ENCODE measurements at places on chromosomes 7 and 10.

GRCh38 chr7:101913851-101914250, 96.4 kb downstream of the CUX1 start:
- no peak for DNase-seq

DNA sequence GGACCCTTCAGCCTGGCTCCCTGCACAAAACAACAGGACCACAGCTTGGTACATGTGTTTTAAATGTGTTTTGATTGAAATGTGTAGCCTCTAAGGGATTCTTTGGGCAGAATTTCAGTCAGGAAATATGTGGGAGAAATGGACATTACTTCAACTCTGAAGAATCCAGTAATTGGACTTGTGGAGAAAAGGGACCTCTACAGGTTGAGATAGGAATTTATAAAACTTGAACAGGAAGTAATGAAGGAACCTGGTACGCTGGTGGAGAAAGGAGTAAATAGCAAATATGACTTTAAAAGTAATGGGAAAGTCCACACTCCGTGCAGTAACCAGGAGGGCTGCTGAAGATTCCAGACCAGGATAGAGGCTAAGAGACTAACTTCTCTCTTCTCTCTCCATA, 220.5 kb downstream of the LHFPL3 start:
- DNase-seq, result no peak

DNA sequence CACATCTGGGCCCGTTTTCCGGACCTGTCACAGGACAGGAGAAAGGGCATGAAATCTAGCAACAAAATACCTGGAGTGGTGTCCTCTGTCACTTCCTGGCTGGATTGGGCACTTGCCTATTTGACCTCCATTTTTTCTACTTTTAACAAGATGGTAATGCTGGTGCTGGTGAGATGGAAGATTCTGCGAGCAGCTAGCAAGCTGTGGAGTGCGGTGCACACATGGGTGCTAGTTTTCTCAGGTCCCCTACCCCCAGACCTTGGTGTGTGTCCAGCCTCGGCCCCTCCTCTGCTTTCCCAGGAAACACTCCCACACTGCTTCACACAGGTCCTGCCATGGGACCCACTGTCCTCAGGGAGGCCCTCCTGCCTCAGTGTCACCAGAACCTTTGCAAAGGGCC, 87.7 kb downstream of the WDR11 start:
- DNase-seq, result no peak

DNA sequence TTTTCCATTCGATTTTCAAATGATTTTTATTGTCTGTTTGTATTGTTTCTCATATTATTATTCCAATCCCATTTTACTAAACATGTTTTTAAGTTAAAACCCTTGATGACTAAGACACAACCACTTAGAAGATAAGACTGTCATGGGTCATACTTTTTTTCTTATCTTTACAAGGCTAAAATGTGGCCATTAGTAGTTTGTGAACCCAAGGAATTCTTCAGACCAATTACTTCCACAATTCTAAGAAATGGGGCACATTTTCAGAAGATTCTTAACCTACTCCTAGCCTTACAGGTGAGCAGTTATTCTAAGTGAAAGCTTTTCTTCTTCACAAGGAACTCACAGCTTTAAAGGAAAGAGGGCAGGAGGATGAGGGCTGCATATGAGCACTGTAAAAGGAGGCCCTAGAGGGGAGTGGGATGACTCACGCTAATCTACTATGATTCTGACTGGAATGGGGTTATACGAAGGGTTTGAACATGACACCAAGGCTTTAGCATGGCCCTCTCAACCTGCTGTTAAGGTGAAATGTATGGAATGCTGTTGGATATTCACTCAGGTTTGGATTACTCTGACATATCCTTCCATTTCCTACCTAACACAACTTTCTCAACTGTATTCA, 81.0 kb downstream of the SORCS1 start:
- no peak for DNase-seq

GRCh38 chr10:71043858-71044257, 155.5 kb upstream of the PCBD1 start:
- DNase-seq, result no peak
